Activated CD4-positive, alpha-beta T cell treated with anti-CD3 and anti-CD28 coated beads for 48 hours (primary cell): ENCODE measurements at places on chromosomes 5 and 9.

- DNase-seq = no peak
Observed at GRCh38 chr5:132839426-132840301, 9.2 kb upstream of the SHROOM1 start.

GRCh38 chr9:11928871-11929321 lies 764.3 kb upstream of the TYRP1 start:
- no peak for DNase-seq

DNA sequence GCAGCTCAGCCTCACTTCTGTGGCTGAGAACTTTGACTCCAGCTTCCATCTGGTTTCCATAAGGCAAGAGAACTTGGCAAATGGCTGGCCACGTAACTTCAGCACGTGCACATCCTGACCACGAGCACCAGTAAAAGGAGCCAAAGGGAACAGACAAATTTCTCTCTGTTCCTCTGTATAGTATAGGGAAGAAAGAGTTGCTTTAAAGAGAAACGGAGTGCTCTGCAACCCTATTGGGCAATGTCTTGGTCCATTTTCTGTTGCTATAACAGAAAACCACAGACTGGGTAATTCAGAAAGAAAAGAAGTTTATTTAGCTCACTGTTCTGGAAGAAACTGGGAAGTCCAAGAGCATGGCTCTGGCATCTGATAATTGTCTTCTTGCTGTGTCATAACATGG lies 558.7 kb downstream of the ACTL7B start:
- no peak for DNase-seq

DNA sequence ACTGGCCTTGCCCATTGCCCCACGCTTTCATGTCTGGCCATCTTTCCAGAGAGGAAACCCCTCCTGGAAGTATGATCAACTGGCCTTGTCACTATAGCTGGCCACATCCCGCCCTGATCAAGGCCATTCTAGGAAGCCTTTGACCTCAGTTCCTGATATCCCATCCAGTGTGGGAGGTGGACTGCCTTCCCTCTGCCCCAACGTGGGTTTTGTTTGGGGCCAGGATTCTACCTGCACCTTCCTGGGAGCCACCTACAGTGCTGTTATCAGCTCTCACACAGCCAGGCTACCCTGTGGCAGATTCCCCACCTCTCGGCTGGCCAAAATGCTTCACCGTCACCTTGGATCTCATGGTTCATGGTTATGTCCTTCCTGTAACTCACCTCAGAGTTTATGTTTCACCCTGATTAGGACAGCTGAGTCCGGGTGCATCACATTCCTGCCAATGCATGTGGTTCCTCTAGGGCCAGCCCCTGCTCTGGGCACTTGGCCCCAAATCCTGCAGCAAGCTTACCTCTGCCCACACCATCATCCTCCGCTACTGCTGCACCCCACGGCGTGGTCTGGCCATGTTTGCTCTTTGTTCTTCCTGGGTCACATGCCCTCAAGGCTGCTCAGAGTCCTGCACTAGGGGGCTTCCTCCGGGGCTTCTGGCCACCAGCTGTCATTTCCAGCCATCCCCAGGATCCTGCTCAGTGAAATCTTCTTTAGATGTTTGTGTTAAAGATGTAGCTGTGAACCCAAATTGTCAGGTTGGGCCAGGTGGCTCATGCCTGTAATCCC lies 24.2 kb upstream of the S1PR3 start:
- no peak for DNase-seq

GRCh38 chr5:180960209-180960608 lies 28.4 kb upstream of the BTNL3 start:
- DNase-seq = no peak

- no peak for DNase-seq
Observed at GRCh38 chr5:175034924-175035323, 310.5 kb downstream of the MSX2 start.

DNA sequence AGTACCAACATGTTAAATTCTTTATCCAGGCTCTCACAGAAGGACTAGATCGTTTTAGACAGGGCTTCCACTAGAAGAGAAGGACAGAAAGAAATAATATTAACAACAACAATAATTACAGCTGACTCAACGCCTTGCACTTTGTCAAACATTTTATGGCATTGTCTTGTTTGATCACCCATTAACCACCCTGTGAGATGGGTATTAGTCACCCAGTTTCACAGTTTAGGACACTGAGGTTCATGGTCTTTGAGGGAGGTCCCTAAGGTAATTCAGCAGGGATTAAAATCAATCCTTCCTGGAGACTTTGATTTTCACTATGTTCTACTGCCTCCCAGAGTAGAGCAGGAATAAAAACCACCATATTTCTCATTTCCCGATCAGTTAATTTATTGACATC lies 51.4 kb upstream of the BNC2 start:
- no peak for DNase-seq

- DNase-seq = no peak
Observed at GRCh38 chr9:110116543-110116885, 91.4 kb downstream of the C9orf152 start.

DNA sequence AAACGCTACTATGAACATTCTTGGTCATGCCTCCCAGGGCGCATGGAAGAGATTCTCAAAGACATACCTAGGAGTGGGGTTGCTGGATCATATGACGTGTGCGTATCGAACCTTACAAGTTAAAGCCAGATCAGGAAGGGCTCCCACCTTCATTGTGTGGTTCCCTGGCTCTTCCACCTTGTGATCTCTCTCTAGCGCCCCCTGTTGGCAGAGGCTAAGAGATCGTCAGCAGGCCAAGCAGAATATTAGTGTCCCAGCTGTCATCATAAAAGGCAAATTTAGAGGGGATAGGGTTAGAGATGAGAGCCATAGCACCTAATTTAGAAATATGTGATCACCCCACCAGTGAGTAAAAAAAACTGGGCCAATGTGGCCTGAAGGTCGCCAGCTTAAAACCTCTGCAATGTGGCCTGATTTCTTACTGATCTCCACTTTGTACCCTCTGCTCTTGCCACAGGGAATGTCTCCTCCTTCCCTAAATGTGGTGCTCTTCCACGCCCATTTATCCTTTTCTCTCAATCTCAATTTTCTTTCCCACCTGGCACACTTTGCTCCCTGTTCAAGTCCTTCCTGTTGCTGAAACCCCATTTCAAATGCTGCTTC lies 91.7 kb upstream of the SHB start:
- DNase-seq = peak; percentile 79

DNA sequence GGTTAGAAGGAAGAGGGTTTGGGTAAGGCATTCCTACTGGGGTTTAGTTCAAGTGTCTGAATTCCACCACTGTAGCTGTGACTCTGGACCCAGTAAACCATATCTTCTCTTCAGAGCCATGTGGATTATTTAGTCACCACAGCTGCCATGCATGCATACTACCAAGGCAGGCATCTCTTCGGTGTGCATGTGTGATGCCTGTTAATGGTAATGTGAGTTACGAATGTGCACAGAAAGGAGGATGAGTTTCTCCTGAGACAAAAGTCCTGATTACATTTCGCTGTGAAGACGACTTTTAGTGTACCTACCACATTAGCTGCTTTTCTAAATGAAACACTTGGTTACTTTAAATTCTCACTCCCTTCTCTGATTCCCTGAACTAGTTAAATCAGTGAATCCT lies 9.3 kb downstream of the PBX3 start:
- no peak for DNase-seq

GRCh38 chr5:15080219-15080618 lies 208.6 kb upstream of the ANKH start:
- no peak for DNase-seq

GRCh38 chr5:150123542-150123941 lies 32.1 kb downstream of the PDGFRB start:
- no peak for DNase-seq

DNA sequence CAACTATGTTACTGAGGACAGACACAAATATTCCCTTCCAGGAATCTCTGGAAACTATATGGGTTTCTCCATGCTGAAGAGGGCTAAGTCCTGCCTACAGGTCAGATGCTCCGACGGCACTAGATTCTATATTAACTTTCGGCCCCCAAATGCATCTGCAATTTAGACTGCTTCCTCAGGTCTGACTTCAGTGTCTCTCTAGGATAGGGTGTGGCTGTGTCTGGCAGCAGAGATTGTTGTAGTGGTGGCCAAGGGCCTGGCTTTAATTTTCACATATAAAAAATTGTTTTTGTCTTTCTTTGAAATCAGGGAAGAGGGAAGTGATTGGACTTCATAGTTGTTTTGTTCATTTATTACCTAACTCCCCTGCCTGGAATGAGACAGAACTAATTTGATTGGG lies 101.8 kb downstream of the PJA2 start:
- DNase-seq = no peak

DNA sequence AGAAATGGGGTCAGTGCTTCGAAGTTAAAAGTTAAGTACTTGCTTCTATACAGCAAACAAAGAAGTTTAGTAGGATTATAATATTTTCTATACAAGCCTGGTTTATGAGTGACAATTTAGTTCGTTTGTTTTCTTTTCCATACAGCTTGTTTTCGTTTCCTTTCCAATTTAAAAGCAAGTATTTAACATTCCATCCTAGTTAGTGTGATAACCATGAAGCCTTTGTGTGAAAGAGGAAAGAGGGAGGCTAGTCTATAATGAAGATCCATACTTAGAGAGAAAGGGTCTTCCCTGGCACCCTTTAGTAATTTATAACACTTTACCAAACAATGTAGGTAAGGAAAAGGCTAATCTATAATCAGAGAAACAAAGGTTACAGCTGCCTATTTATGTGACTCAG lies 51.0 kb downstream of the SLC1A1 start:
- no peak for DNase-seq

DNA sequence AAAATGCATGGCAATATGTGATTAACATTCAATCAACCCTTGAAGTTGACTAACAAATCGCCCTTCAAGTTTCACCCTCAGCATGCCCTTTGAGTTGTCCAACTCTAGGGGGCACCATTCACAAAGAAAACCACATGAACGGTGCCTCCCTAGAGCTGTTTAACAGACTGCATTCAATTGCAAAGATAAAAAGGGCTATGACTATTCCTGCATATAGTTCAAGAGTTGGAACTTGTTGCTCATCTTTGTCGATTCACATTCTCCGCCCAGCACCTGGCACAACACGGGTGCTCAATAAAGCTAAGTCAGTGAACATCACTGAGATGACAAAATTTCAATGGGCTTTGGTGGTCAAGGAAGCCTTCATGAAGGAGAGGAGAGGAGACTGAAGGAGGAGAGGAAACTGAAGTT lies 69.6 kb upstream of the SLC30A5 start:
- DNase-seq = peak; percentile 21

GRCh38 chr5:36943584-36943983 lies 67.0 kb downstream of the NIPBL start:
- no peak for DNase-seq

- DNase-seq = no peak
Observed at GRCh38 chr9:22529426-22530199, 83.0 kb downstream of the DMRTA1 start.

DNA sequence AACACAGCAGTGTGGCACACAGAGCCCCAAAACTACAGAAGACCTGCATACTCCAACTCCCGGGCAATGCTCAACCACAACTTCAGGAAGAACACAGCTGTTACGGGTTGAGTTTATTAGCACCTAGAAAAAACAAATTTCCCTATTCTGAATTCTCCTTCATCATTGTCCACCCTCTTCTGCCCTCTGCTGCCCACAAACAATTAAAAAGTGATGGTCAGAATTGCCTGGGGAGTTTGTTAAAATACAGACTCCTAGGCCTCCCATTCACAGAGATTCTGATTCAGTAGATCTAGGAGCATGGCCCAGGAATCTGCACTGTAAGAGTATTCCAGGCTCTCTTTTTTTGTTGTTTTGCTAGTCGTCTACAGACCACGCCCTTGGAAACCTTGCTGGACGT lies 310.6 kb downstream of the NDUFS4 start:
- no peak for DNase-seq

- no peak for DNase-seq
Observed at GRCh38 chr5:1378866-1379659, 34.2 kb upstream of the CLPTM1L start.

GRCh38 chr9:34179213-34180136 lies 632 bp downstream of the UBAP1 start:
- DNase-seq = no peak

DNA sequence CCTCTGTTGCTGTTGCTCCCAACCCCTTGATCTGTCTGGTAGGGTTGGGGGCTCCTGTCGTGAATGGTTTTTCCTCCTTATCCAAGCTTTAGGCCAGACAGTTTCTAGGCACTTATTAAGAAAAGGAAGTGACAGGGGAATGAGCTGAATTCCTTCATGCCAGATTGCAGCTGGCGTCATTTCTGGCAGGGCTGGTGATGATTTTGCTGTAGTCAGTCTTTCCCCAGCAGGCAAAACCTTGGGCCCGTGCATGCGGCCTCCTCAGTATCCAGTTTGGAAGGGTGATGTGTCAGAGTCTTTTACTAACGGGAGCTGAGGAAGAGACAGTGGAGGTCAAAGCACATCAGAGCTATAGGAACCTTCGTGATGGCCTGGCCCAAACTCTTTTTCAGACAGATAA lies 58.8 kb downstream of the COL27A1 start:
- no peak for DNase-seq

DNA sequence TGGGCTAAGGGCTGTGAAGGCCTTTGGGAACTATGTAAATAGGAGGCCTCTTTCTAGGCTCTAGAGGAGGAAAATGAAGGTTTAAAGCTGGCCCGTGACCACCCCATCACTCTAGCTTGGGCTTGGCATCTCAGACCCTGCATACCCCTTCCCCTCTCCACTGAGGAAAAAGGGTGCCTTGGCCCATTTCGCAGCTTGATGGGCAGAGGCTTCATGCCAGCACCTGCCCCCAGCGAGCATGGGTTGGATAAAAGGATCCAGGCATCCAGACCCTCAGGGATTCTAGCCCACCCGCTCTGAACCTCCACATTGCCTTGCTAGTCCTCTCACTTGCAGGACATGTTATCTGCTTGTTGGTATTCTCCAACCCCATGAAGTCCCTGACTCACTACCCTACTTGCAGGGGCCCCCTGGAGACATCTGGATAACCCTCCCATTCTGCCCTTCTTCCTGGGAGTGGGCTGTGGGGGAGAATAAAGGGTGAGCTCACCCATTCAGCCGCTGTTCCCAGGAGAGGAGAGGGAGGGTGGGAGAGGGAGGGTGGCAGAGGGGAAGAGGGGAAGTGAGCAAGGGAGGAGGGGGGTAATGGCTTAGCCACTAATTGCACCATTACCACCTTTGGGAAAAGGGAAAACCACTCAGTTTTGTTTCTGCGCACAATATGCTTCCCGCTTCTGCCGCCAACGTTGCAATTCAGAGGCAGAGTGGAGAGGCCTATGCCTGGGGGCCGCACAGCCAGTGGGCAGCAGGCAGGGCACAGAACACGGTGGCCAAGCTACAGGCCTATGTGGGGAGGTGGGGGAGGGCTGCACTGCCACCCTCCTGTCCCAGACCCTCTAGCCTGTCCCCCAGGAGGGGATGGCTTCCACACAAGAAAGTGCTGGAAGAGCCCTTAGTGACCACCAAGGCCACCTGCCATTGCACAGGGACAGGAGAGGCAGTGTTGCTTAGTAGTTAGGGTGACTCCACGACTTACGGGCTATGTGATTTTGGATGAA lies 2.1 kb upstream of the CAMK2A start:
- no peak for DNase-seq

GRCh38 chr9:4306066-4306776 lies 6.4 kb upstream of the GLIS3 start:
- DNase-seq = peak; percentile 55

- no peak for DNase-seq
Observed at GRCh38 chr9:129568560-129569501, 52.1 kb downstream of the C9orf50 start.
